ENCODE measurements at places on chromosomes 4 and X.

GRCh38 chr4:41628936-41629335 is 91.0 kb downstream of the LIMCH1 start:
- DNase-seq = no peak

GRCh38 chrX:105823092-105823455 is 735 bp downstream of the NRK start:
- no peak for DNase-seq

DNA sequence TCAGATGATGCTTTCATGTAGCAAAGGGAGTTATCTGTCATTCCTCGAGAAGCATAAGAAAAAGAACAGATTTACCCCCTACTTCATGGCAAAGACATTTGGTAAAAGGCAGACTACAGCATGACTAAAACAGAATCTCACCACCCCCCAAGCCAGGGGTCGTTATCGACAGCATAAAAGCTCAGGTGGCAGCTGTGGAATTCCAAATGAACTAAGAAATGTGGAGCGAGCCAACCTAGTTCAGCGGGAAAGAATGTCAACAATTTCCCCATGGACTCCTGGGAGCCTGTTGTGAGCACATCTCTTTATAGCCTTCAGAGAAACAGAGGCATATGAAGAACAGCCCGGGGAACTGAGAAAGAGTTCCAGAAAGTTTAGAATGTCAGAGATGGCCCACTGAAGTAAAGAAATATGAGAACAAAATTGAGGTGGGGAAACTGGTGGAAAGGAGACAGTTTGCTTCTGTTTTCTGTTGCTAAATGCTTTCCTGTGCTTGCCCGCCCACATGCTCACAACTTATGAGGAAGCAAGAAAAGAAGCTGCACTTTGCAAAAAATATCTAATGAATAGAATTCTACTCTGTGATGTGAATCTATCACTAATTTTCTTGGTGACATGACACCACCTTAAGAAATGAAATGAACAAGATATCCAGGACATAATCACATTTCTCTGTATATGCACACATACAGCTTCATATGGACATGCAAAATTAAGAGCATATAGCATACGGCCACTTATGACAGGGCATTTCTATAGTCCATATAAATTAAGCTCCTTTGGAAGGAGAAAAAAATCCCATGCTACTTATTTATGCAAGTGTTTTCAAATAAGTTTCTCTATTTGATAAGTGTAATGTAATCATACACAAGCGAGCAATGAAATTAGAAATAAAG is 135.3 kb upstream of the MID1 start:
- DNase-seq = no peak

GRCh38 chrX:122787231-122787630 is 396.8 kb upstream of the GRIA3 start:
- DNase-seq = no peak

GRCh38 chrX:3589474-3589873 is 124.0 kb downstream of the PRKX start:
- no peak for DNase-seq

- DNase-seq = no peak
Measured at GRCh38 chr4:152635851-152636250, 43.9 kb downstream of the TMEM154 start.

GRCh38 chr4:15130441-15130840 is 128.2 kb downstream of the CPEB2 start:
- no peak for DNase-seq

GRCh38 chr4:25913056-25913850 is 767 bp upstream of the SMIM20 start:
- no peak for DNase-seq

- no peak for DNase-seq
Measured at GRCh38 chrX:120140293-120140981, 18.0 kb upstream of the RHOXF2 start.

DNA sequence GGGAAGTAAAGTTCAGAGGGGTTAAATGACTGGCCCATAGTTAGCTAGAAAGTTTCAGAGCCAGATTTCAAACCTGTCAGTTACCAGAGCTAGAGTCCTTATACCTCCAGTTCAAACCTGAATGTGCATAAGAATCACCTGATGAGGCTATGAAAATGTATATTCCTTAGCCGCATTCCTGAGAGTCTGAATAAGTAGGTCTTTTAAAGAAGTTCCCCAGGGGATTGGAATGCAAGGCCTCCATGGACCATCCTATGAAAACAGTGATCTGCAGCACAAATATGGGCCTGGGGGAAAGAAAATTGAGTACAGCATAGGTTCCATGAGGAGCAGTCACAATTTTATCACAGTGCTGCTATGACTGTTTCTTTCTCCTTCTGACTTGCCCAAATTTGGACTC is 263.9 kb upstream of the CXorf66 start:
- DNase-seq = no peak

DNA sequence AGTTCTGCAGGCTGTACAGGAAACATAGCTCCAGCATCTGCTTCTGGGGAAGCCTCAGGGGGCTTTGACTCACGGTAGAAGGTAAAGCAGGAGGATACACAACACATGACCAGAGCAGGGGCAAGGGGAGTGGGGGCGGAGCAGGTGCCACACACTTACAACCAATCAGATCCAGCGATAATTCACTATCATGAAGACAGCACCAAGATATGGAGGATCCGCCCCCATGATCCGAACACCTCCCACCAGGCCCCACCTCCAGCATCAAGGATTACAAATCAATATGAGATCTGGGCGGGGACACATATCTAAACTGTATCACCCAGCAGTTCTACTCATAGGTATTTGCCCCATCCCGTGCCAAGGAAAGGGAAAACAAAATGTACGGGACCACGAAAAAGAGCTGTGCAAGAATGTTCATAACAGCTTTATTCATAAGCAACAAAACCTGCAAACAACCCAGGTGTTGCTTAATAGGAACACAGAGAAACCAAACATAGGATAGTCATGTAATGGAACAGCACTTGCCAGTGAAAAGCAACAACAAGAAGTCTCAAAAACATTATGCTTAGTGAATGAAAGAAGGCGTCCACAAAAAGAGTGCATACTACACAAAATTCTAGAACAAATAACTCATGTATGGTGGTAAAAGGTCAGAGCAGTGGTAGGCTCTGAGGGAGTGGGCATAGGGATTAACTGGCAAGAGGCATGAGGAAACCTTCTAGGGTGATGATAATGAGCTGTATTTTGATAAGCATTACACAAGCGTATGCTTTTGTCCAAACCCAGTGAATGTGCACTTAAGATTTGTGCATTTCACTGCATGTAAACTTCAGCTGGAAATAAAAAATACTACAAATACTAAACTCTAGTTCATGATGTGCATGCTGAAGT is 130.9 kb upstream of the FAM9B start:
- no peak for DNase-seq

- no peak for DNase-seq
Measured at GRCh38 chrX:155534800-155535199, 76.4 kb upstream of the F8A3 start.

All from activated CD8-positive, alpha-beta memory T cell treated with anti-CD3 and anti-CD28 coated beads for 1 hour (primary cell).